ENCODE measurements at places on chromosomes 7 and 10. TPM values are rescaled to one million over a fixed set of nuclear protein-coding genes. Genes with fewer than 3 reads are reported as not detected.

- H3K27ac ChIP-seq, result no peak overlapping the region
- H3K4me1 ChIP-seq, result no peaks in the 10 kb centered on the region
- no peaks in the 10 kb centered on the region for H3K36me3 ChIP-seq
These were observed 32.0 kb downstream of the SNX8 start for GRCh38 chr7:2282185-2282751.

DNA sequence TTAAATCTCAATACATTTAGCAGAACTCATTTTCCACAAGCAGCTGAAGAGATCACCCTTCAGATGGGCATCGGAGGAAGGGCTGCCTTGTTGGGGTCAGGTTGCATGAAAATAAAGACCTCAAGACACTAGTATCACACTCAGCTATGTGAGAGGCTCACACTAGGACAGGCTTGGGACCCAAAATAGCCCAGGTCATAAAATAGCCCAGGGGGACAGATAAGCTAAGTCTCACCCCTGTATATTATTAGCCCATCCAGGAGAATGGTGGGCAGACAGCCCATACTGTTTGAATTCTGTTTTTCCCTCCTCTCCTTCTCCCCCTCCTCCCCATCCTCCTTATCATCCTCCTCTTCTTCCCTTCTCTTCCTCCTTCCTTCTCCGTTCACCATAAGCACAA is 415.1 kb upstream of the C7orf33 start:
- H3K36me3 ChIP-seq, result no peaks in the 10 kb centered on the region
- no peaks in the 10 kb centered on the region for H3K27me3 ChIP-seq
- H3K4me3 ChIP-seq, result no peak overlapping the region
- H3K27ac ChIP-seq, result no peak overlapping the region

GRCh38 chr10:80770239-80770638 is 232.5 kb downstream of the SH2D4B start:
- DNase-seq, result no peak
- H3K4me1 ChIP-seq, result no peaks in the 10 kb centered on the region
- no peaks in the 10 kb centered on the region for H3K27me3 ChIP-seq

- no peak overlapping the region for H3K4me3 ChIP-seq
- H3K36me3 ChIP-seq, result no peaks in the 10 kb centered on the region
- H3K4me1 ChIP-seq, result no peaks in the 10 kb centered on the region
- DNase-seq, result peak; percentile 10
These were observed 41.8 kb upstream of the LRRC18 start for GRCh38 chr10:48981310-48981907.

- DNase-seq, result no peak
These were observed 21.9 kb upstream of the CRYGN start for GRCh38 chr7:151461942-151462230.

GRCh38 chr7:101172005-101172853 is 6.9 kb upstream of the VGF start:
- peaks cover 51% of the 10 kb centered on the region for H3K27me3 ChIP-seq
- no peak for DNase-seq
- no peak overlapping the region for H3K4me3 ChIP-seq
- H3K27ac ChIP-seq, result no peak overlapping the region

- H3K27ac ChIP-seq, result no peak overlapping the region
- no peak for DNase-seq
- H3K4me1 ChIP-seq, result no peaks in the 10 kb centered on the region
- H3K36me3 ChIP-seq, result no peaks in the 10 kb centered on the region
- H3K4me3 ChIP-seq, result no peak overlapping the region
These were observed 20.8 kb downstream of the GPNMB start for GRCh38 chr7:23267357-23267756.

DNA sequence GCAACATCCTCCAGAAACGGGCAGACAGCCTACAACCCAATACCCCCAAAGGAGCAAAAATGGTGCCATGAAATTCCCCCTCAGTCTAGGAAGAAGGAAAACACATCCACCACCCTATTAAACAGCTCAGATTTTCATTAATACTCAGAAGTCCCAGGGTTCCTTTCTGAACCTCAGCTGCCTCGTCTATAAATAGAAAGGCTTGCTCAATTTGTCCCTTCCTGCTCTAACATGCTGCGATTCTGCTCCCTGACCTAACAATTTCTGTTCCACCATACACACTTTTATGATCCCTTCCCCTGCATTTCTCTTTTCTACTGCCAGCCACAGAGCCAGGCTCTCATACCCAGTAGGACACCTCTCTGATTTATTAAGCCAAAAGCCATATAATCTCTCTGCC is 68.1 kb downstream of the MTERF1 start:
- H3K36me3 ChIP-seq, result no peaks in the 10 kb centered on the region
- no peak overlapping the region for H3K27ac ChIP-seq
- H3K27me3 ChIP-seq, result no peaks in the 10 kb centered on the region
- DNase-seq, result no peak
- H3K4me1 ChIP-seq, result no peaks in the 10 kb centered on the region

DNA sequence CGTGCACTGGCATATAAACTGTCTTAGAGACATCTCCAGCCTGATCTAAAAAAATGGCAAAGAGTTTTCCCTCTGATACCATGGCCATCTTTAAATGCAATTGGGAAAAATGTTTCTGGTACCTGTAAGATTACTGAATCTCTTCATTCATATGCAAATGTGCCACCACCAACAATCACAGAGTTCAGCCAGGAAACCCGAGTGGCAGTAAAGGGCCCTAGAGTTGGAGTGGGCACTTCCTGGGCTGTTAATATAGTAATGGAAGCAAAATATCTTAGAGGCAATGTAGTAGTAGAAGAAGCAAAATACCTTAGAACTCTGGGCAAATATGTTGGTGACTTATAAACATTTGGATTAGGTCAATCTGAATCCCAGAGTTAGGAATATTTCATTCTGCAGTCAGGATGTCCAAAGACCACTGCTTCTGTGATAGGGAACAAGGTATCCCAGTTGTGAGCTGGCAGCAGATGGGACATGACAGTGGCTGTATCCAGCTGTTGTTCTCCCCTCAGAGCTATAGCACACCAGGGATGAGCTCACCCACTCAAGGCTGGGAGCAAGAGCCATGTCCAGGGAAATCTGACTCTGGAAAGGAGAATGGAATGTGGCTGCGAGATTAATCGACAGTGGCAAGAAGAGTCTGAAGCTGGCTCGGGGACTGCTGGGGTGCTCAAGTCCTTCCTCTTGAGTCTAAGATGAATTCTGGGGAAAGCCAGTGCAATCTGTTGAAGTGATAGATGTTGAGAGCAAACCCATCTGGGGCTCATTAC is 332.1 kb downstream of the PHTF2 start:
- H3K27ac ChIP-seq, result no peak overlapping the region
- DNase-seq, result no peak
- no peaks in the 10 kb centered on the region for H3K27me3 ChIP-seq
- H3K36me3 ChIP-seq, result no peaks in the 10 kb centered on the region
- no peaks in the 10 kb centered on the region for H3K4me1 ChIP-seq
- H3K4me3 ChIP-seq, result no peak overlapping the region

DNA sequence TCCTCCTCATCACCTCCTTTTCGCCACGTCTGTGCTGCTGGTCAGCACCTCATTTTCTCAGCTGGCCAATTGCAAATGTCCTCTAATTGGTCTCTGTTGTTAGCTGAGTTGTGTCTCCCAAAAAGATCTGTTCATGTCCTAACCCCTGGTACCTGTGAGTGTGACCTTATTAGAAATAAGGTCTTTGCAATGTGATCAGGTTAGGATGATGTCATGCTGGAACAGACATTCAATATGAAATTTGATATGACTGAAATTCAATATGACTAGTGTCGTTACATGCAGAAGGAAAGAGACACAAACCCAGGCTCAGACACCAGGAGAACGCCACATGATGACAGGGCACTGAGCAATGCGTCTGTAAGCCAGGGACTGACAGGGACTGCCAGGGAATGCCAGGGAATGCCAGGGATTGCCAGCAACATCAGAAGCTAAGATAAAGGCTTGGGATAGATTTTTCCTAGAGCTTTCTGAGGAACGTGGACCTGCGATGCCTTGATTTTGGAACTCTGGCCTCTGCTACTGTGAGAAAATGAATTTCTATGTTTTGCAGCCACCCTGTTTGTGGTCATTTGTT is 77.5 kb upstream of the CXCL12 start:
- DNase-seq, result no peak
- no peak overlapping the region for H3K4me3 ChIP-seq
- no peaks in the 10 kb centered on the region for H3K27me3 ChIP-seq
- no peak overlapping the region for H3K27ac ChIP-seq
- no peaks in the 10 kb centered on the region for H3K36me3 ChIP-seq
- no peaks in the 10 kb centered on the region for H3K4me1 ChIP-seq

- DNase-seq, result no peak
- H3K4me3 ChIP-seq, result no peak overlapping the region
- no peaks in the 10 kb centered on the region for H3K27me3 ChIP-seq
- H3K4me1 ChIP-seq, result peaks cover 23% of the 10 kb centered on the region
- peaks cover 4% of the 10 kb centered on the region for H3K36me3 ChIP-seq
These were observed 2.0 kb downstream of the REPIN1 start for GRCh38 chr7:150370612-150371071.

DNA sequence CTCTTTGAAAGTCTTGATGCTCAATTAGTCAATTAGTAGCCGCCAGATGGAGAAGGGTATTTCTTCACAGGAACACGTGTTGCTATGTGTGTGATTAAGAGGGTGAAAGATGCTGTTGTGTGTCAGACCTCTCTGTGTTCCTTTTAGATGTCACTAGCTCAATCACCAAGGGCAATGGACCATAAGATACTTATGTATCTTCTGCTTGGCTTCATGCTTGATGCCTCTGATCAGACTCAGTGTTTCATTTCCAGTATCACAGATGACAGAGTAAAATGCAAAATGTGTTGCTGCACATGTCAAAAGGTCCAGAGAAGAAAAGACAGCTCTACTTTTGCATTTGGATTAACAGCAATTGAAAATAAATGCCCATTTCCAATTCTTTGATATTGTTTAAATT is 865.9 kb downstream of the CNTNAP2 start:
- no peaks in the 10 kb centered on the region for H3K27me3 ChIP-seq
- no peak overlapping the region for H3K4me3 ChIP-seq
- DNase-seq, result no peak
- no peaks in the 10 kb centered on the region for H3K4me1 ChIP-seq
- no peak overlapping the region for H3K27ac ChIP-seq

GRCh38 chr7:75729851-75730274 is 8.9 kb downstream of the HIP1 start:
- H3K27me3 ChIP-seq, result no peaks in the 10 kb centered on the region
- no peak overlapping the region for H3K27ac ChIP-seq
- no peak overlapping the region for H3K4me3 ChIP-seq
- no peak for DNase-seq
- peaks cover 12% of the 10 kb centered on the region for H3K4me1 ChIP-seq
- H3K36me3 ChIP-seq, result no peaks in the 10 kb centered on the region

DNA sequence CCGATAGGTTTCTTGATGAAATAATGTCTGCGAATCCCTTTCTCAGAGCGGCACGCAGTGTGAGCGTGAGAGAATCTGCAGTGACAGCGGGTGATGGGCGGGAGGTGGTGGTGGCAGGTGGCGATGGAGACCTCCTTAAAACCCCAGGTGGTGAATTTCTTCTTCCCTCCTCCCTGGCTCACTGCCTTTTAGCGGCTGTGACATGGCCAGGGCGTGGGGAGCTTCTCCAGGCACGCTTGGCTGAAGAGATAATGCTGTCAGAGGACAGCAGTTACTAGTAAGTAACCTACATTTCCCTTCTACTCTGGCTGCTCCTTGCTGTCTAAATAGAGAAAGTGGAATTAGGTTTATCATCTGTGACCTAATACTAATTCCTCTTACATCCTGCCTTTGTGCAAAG is 141.4 kb upstream of the INSYN2A start:
- no peaks in the 10 kb centered on the region for H3K4me1 ChIP-seq
- no peaks in the 10 kb centered on the region for H3K27me3 ChIP-seq
- H3K36me3 ChIP-seq, result no peaks in the 10 kb centered on the region

LAMTOR4 gene
- 136 TPM for total RNA-seq

MLXIPL gene
- total RNA-seq, result not detected

OPALIN gene
- total RNA-seq, result not detected

SLC16A9 gene
- total RNA-seq, result 0.42 TPM

SFTPA1 gene
- not detected for total RNA-seq

TMUB1 gene
- 53.9 TPM for total RNA-seq

All from CD4-positive, CD25-positive, alpha-beta regulatory T cell (primary cell).